Endodermal cell (in vitro differentiated cells): ENCODE measurements at places on chromosomes 7 and 10. TPM values are rescaled to one million over a fixed set of nuclear protein-coding genes. Genes with fewer than 3 reads are reported as not detected.

- no peak for DNase-seq
Measured at GRCh38 chr7:155213385-155213784, 84.3 kb upstream of the INSIG1 start.

GRCh38 chr10:114024876-114025610 lies 18.6 kb upstream of the ADRB1 start:
- DNase-seq: no peak

DNA sequence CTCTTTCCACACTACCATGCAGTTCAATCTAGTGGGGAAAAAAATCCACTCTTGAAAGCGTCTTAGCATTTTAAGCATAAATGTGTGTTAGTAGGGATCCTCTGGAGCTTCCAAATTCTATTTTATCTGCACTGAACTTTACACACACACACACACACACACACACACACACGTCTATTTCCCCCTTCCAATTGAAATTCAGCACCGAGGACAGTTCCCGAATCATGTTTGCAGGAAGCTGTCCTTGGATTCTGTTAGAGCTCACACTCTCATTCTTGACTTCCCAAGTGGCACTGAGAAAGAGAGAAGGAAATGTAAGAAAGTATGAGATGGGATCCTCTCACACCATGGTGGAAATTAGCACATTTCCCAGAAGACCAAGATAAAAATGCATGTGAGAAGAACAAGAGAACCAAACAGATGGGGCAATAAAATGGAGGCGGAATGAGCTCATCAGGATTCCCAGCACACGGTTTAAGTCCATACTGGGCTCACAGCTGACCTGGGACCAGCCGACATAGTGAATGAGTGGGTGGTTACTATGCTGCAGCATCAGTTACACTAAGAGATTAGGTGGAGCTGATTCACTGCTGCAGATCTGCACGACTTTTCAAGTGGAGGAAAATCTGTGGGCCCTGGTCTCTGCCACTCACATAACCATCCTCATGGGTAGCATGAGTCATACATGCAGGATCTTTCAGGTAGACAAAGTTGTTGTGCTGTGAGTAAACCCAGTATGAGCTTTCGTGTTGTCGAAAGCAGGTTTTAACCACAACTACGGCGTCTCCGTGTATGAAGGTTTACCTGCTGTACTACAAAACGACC lies 3.3 kb upstream of the NPTX2 start:
- peak; percentile 78 for DNase-seq

GRCh38 chr7:55094092-55094690 lies 75.4 kb downstream of the EGFR start:
- no peak for DNase-seq

DNA sequence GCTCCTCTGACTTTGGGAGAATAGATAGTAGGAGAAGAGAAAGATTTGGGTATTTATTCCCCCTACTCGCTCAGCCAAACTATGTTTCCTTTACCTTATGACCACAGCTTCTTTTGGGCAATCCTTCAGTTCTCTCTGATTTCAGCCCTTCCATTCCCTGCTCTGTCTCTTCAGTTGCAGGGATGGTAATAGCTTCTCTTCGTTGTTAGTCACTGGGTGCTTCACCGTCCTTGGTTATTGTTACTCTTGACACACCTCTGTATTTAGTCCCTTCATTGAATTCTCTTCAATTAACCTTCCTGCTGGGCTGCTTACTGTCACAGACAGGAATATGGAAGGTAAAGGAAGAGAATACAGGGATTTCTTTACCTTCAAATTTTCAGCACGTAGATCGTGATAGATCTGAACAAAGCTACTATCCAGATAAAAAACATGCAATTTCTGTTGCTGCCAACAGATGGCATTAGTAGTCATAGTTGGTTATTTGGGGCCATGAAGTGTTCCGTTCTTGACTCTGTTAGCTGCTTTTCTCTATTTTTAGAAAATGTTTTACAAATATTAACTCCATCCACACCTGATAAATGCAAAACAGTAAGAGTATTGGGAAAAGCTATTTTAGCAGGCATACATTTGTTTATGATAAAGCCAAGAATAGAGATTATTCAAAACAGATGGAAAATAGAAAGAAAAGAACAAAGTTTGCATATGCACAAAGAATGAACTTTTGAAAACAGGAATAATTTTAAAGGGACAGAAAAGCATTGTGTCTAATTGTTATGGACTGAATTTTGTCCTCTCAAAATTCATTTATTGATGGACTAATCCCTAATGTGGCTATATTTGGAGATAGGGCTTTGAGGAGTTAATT lies 14.0 kb upstream of the PTTG1IP2 start:
- no peak for DNase-seq

GRCh38 chr10:104665174-104665573 lies 24.1 kb downstream of the SORCS3 start:
- DNase-seq: no peak

- DNase-seq: no peak
Measured at GRCh38 chr10:10817609-10818008, 200.1 kb upstream of the CELF2 start.

- DNase-seq: no peak
Measured at GRCh38 chr10:72511459-72511858, 114.4 kb downstream of the MICU1 start.

DNA sequence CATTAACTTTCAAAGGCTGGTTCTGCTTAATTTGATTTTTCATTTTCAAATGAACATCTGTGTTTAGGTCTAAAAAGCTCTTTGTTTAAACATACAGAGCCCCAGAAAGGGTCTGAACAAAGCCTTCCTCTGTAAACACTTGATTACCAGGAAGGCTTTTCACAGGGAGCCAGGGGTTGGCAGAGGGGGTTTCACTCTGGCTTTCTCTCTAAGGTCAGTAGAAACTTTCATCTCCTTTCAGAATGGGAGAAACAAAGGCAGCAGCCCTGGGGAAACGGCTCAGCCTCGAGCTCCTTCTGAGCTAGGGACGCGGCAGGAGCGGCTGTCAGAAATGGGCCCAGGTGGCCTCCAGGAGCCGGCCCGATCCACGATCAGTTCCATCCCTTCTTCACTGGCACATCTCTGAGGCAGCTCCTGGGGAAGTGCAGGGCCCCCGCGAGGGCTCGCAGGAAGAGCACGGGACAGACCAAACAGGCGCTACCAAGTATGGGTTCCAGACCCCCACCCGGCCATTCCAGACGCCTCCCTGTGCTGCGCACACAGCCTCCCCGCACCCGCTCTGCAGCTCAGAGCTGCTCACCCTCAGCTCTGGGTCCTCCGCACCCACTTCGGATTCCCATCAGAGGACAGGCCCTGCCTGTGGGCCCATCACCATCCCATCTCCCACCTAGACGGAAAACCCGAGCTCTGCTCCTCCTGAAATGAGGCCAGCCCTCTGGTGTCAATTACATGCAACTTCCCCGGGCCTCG lies 124.1 kb downstream of the MAD1L1 start:
- DNase-seq: peak; percentile 61

GRCh38 chr7:157961731-157962457 lies 625.1 kb downstream of the DNAJB6 start:
- peak; percentile 65 for DNase-seq

DNA sequence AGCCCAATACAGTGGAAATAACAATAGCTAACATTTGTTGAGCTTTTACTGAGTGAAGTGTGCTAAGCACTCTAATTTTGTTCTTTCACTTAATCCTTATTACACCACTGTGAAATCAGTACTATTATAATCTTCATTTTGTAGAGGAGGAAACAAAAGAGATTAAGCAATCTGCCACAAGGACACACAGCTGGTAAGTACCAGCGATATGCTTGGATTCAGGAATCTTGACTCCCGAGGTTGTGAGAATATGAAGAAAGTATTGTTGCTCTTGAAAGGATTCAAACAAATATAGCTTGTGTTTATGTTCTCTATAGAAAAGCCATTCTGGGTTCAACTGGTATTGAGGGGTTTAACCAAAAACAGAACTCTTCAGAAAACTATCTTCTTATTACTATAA lies 93.7 kb upstream of the HECTD2 start:
- no peak for DNase-seq

Gene FFAR4
- total RNA-seq: not detected in 2 replicates

Gene LEP
- total RNA-seq: not detected in 3 replicates

Gene GPR37
- 31.6 to 94.8 TPM (median 34.5 TPM) in 3 replicates for total RNA-seq

Gene TUBAL3
- total RNA-seq: not detected in 3 replicates

Gene OIT3
- 0.13 TPM in 1 of 3 replicates, not detected in the others for total RNA-seq
